Activated CD4-positive, alpha-beta memory T cell treated with anti-CD3 and anti-CD28 coated beads, Interleukin-2, amount 10 ng/mL, durations not matched to agents 7 days and 5 days (primary cell): ENCODE measurements at places on chromosomes 16 and 17.

DNA sequence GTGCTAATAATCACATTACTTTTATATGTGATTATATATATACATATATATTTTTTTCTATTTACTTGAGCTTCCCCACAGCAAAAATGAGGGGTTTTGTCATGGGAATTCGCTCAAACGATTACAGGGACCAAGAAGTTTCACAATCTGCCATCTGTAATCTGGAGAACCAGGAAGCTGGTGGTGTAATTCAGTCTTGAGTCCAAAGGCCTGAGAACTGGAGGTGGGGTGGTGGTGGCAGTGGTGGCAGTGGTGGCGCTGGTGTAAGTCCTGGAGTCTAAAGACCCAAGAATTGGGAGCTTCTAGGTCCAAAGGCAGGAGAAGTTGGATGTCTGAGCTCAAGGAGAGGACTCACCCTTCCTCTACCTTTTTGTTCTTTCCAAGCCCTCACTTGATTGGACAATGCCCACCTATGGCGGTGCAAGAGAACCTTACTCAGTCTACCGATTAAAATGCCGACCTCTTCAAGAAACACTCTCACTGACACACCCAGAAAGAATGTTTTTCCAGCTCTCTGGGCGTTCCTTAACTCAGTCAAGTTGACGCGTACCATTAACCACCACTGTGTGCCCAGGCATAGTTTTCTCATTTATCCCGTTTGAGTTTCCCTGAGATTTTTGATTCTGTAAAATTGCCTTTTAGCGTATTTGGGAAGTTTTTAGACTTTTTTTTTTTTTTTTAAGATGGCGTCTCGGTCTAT is 31.9 kb downstream of the POLR2A start:
- DNase-seq: no peak

GRCh38 chr17:48175692-48176470 is 68.3 kb downstream of the SNX11 start:
- DNase-seq: no peak

- DNase-seq: no peak
These were observed 7.5 kb downstream of the SRSF1 start for GRCh38 chr17:57999496-58000017.

DNA sequence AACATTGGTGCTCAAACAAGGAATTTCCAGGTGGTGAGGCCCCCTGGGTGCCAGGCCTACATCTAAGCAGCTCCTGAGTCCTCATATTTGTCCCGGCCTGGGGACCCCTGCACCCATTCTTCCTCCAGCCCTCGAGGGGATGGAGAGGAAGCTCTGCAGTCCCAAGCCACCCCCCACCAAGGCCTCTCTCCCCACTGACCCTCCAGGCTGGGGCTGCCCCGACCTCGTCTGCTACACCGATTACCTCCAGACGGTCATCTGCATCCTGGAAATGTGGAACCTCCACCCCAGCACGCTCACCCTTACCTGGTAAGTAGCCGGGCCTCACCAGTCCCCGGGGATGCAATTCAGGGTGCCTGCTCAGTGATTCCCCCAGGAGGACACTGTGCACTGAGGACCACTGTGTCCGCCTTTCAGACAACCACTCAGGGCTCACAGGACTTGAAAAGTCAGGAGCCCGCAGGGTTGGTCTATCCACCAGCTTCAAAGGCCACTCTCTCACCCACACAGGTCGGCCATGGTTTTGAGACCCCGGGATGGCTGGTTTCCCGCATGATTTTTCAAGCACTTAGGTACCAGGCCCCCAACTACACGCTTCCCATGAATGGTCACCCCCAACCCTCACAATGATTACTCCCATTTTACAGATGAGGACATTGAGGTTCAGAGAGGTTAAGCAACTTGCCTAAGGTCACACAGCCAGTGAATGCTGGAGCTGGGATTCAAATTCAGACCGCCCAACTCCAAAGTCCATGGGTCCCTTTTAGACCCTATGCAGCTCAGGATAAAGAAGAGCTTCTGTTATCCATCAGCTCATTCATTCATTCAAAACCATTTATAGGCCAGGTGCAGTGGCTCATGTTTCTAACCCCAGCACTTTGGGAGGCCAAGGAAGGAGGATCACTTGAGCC is 32.4 kb downstream of the IL21R start:
- peak; percentile 15 for DNase-seq

DNA sequence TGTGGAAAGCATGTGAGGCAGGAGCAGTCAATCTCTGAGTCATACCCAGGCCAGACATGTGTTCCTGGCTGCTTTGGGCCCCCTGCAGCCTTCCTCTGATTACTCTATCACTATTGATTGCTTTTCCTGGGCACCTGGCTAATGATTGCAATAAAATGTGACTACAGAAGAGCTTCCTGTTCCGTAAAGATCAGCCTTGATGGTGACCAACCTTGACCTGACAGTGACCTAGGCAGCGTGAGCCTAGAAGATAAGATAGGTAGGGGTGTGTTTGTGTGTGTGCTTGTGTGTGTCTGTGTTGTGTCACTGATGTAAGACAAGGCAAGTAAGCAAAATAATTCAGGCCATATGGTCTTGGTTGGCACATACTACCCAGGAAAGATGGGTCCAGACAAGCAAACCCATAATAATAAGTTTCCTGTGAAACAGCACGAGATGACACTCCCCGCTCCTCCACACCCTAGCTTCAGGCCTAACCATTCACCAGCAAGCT is 367.7 kb upstream of the CDH11 start:
- DNase-seq: no peak

GRCh38 chr16:2956579-2956956 is 7.5 kb upstream of the KREMEN2 start:
- no peak for DNase-seq

DNA sequence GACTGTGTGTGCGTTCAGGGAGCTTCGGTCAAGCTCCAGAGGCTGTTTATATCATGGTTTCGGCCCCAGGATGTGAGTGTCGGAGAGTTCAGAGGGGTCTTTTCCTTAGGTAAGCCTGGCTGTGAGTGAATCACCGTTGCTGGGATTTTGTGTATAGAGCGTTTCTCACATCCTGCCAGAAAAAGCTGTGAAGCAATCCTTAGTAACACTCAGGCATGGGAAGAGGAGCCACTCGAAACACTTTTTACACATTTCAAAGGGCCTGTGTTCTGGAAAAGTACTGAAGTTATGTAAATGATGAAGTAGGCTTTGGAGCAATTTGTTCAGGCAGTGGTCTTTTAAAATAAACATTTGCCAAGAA is 662 bp downstream of the PGS1 start:
- no peak for DNase-seq

- no peak for DNase-seq
These were observed 18.7 kb upstream of the OR3A1 start for GRCh38 chr17:3316836-3317235.

DNA sequence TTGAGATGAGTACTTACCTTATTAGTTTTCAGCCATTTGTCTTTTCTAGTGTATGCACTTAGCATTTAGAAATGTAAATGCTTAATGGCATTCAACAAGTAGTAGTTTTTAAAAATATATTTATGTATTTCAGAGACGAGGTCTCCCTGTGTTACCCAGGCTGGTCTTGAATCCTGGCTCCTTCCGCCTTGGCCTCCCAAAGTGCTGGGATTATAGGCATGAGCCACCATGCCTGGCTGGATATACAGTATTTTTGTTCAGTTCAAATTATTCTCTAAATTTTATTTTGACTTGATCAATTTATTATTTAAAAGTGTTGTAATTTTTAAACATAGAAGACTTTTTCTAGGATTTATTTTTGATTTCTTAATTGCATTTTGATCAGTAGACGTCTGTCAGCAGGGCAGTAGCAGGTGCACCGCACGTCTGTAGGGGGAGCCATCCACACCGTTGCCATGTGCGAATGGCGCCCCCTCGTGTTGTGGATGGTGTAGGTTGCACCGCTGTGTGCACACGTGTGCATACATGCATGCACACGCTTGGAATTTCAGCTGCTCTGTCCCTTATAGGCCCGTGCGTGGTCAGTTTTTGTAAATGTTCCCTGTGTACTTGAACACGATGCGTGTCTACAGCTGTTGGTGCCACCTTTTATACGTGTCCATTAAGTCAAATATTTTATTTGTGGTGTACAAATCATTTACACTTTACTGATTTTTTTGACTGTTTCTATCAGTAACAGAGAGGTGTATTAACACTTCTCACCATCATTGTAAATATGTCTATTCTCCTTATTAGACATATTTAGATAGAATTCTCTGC is 30.6 kb downstream of the RPTOR start:
- DNase-seq: peak; percentile 93

DNA sequence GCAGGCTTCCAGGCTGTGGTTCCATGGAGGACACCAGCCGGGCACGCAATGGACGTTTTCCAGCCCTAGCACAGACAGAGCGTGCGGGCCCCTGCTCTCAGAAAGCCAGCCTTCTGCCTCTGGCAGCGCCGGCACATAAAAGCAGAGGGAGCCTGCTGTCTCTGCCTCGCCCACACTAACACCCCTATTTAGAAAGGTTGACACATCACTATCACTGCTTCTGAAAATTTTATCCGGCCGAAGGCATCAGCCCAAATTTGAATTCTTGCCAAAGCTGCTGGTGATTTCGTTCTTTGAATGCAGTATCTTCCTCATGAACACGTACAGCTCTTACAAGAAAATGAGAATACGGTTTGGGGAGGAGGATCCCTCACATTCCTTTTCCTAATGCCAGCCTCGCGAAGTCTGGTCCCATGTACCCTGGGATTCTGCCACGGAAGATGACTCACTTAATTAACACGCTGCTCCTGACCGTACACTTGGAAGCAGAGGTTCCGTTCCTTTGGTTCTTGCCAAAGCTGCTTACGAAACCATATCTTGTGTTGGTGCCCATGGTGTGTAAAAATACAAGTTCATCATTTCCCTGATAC is 1.3 kb upstream of the RAB11FIP3 start:
- DNase-seq: no peak

DNA sequence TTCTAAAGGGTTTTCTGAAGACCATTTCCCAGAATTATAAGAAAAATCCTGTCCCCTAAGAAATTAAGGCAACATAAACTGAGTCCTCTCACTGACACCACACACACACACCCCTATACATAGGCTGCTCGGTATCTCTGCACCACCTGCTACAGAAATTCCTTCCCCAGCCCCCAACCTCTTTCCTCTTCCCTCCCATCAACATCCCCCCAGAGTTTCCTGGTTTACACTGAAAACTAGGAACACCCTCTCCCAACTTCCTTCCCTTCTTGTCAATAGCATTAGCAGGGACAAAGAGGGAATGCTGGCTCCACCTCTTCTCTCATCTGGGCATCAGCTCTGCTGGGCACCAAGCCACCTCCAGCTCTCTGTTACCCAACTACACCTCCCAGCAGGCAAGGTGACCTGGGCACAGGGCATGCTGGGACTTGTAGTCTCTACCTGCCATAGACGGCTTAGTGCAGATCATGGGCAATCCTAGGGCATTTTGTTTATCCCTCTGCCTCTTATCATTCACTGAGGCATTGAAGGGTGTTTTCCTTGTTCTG is 15.7 kb downstream of the CAVIN1 start:
- DNase-seq: peak; percentile 68

GRCh38 chr17:45934044-45934979 is 40.0 kb downstream of the MAPT start:
- no peak for DNase-seq

- DNase-seq: no peak
These were observed 13.9 kb upstream of the TBX2 start for GRCh38 chr17:61385577-61386236.

GRCh38 chr16:89924297-89924924 is 1.3 kb downstream of the TUBB3 start:
- DNase-seq: peak; percentile 45

DNA sequence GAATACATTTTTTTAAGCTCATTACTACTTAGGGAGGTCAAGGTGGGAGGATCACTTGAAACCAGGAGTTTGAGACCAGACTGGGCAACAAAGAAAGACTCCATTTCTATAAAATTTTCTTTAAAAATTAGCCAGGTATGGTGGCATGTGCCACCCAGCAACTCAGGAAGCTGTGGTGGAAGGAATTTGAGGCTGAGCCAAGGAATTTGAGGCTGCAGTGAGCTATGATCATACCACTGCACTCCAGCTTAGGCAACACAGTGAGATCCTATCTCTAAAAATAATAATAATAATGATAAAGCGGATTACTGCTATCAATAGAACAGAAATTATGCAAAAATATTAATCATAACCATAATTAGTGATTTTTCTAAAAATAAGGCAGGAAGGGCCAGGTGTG is 170.3 kb downstream of the COPRS start:
- no peak for DNase-seq

- no peak for DNase-seq
These were observed 22.5 kb upstream of the ICAM2 start for GRCh38 chr17:64042700-64043485.

GRCh38 chr16:81942007-81942601 is 69.2 kb downstream of the SDR42E1 start:
- DNase-seq: no peak

- no peak for DNase-seq
These were observed 8.2 kb downstream of the TUBG2 start for GRCh38 chr17:42667088-42667951.

- no peak for DNase-seq
These were observed 10.1 kb upstream of the TMEM219 start for GRCh38 chr16:29951625-29952365.

DNA sequence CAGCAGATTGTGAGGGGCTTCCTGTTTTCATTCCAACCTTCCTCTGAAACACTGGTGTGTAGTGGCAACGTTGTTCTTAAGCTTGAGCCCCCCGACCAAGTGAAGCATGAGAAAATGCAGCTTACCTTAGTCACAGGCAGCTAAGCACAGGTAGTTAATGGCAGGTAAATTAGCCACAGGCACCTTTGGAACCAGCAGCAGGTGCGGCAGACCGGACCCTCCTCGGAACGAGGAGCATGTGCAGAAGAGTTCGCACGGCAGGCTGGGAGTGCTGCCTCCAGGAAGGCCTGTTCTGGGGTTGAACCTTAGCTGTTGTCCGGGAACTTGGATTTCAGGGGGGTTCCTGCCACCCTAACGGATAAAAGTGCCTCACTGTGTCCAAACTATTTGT is 7.2 kb upstream of the IRF8 start:
- DNase-seq: no peak

- DNase-seq: no peak
These were observed 50.8 kb upstream of the KLHDC4 start for GRCh38 chr16:87816507-87817100.

GRCh38 chr17:77877036-77877435 is 81.5 kb upstream of the TNRC6C start:
- no peak for DNase-seq

GRCh38 chr17:11899537-11899942 is 97.7 kb downstream of the ZNF18 start:
- no peak for DNase-seq

DNA sequence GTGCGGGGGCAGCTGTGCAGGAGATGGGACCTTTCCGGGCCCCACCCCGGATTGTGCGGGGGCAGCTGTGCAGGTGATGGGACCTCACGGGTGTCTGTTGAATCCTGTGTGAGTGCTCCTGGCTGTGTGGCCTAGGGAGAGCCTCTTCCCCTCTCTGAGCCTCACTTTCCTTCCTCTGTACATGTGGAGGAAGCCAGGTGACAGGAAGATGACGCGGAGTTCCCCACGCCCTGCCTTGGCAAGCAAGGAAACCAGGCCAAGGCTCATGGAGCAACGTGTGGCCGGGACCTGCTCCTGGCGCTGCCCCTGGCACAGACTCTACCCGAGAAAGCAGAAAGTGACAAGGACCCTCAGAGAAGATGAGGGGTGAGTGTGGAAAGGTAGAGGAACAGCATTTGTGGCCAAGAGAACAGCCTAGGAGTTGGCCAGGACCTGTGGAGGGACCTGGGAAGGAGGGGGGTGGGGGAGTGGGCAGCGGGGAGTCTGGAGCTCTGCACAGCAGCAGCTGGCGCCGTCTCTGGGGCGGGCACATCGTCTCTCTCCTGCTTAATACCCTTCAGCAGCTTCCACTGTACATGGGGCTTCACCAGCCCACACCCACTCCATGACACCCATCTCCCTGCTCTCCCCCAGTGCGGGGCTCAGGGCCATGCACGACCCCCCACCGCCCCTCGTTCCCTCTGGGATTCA is 38.4 kb upstream of the PABPN1L start:
- DNase-seq: no peak

- DNase-seq: no peak
These were observed 2.4 kb downstream of the SPSB3 start for GRCh38 chr16:1779741-1780676.
